NCI-H460 (cell line): ENCODE measurements at places on chromosomes 5 and 9.

DNA sequence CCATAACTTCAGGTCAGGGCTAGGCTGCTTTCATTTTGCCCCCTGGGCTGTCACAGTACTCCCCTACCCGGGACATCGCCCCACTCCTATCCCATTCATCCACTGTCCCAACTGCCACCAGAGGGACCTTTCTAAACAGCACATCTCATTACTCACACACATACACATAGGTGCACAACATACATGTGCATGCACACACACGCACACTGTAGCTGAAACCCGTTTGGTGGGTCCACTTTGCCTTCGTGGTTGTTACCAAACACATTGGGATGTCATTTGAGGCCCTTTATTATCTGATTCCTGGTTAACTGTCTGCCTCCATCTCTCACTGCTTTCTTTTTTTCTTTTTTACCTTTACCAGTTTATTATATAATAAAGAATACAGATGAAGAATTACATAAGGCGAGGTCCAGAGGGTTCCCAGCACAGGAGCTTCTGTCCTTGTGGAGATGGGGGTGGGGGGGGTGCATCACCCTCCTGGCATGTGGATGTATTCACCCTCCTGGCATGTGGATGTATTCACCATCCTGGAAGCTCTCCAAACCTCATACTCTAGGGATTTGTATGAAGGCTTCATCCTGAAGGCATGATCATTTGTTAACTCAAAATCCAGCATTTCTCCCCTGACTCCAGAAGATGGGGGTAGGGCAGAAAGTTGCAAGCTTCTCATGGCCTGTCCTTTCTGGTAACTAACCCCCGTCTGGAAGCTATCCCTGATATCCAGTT lies 186.0 kb downstream of the GOLPH3 start:
- no peak for DNase-seq

DNA sequence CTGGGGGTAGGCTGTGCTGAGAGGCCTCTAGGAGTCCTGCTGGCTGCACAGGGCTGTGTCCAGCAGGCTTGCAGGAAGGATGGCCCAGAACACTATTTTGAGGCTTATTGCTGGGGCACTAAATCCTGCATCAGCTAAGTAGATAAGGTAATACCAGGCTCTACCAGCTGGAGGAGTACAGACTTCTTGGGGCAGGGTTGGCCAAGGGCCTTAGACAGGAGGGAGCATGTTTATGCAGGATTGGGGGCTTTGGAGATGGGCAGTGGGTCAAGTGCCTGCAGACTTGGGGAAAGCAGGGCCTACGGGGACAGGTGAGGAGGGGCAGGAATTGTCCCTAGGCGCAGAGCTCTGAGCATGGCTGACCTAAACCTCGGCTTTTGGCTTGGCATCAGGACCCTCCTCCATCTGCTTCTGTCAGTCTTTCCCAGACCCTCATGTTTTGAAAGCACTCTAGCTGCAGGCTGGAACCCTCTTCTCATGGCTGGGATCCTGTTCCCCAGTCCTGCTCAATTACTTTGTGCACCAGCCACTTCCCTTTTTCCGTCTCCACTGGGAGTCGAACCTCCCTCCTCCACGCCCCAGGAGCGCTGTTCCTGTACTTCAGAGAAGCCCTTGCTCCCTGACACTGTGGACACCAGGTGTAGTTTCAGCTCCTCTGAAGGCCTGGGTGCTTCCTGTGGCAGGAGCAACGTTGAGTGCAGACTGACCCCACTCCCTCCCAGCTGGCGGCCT lies 61.0 kb upstream of the SPTLC1 start:
- no peak for DNase-seq

GRCh38 chr5:52077941-52078815 lies 694.9 kb downstream of the ISL1 start:
- no peak for DNase-seq

- no peak for DNase-seq
Observed at GRCh38 chr9:134968011-134968822, 50.5 kb upstream of the FCN1 start.

GRCh38 chr9:88724331-88724730 lies 189.4 kb downstream of the NXNL2 start:
- DNase-seq = no peak

DNA sequence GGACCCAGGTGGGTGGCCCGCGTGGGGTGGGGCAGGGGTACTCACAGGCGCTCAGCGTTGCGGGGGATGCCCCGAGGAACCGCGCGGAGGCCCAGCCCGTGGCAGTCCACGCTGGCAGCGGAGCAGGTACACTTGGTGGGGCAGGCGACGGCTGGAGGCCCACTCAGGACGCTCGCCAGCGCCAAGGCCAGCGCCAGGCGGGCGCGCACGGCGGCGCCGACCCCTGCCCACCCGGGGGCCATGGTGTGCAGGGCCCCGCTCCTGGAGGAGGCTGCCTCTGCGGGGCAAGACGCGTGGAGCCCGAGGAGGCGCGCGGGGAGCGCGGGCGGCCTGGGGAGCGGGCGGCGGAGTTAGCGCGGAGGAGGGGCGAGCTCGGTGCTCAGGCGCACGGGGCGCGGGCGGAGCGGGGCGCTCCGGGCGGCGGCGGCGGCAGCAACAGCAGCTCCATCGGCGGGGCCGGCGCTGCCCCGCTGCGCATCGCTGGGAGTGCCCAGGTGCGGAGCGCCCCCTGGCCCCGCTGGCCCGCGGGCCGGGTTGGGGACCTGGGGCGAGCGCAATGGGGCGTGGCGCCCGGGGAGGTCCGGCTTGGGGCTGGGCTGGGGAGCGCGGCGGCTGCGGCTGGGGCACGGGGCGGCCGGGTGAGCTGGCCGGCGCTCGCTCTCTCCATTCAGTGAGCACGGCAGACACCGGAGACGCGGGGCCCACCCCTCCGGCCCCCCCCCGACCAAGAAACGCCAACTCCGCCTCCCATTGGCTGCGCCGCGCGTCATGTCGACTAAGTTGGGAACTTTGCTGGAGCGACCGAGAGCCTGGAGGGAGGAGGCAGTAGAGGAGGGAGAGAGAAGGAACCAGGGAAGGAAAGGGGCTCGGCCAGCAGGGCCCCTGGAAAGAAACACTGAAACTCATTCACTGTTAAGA lies at the start of gene SLIT3:
Gene SLIT3 (minus strand): TSS at position 672 of the 918 bp plus-strand sequence. CDS start 430 bp downstream, at position 242.
- DNase-seq = no peak

DNA sequence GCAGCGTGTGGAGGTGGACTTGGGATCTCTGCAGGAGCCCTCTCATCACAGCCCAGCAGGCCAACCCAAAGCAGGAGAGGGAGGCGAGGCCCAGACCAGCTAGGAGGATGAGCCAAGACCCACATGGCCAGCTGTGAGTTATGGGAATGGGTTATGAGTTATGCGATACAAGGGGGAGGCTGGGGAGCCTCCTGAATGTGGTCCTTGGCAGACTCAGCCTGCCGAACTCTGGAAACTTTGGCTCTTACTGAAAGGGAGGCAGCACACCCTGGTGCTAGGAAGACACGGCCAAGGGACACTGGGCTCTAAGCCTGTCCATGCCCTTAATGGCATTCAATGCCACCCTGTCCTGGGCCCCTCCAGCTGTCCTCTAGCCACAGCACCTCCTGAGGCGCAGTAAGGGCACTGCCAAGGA lies 7.7 kb upstream of the VAV2 start:
- no peak for DNase-seq

GRCh38 chr9:129442803-129443511 lies 177.9 kb downstream of the C9orf50 start:
- DNase-seq = no peak

DNA sequence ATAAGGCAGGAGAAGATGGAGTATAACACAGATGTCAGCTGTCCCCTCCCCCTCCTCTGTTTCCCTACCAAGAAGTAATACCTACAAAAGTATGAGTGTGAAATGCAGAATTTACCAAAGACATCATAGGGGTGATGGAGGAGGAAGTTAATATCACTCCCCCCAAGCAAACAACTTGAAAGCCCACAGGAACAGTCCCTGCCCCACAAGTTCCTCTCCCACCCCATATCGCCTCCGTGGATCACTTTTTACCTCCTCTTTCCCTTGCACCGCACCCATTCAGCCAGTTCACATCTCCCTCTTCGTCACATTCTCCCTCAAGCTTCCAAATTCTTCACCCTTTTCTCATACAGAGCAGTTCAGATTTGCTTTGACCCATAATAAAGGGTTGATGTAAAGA lies 7.0 kb upstream of the SIL1 start:
- DNase-seq = no peak

DNA sequence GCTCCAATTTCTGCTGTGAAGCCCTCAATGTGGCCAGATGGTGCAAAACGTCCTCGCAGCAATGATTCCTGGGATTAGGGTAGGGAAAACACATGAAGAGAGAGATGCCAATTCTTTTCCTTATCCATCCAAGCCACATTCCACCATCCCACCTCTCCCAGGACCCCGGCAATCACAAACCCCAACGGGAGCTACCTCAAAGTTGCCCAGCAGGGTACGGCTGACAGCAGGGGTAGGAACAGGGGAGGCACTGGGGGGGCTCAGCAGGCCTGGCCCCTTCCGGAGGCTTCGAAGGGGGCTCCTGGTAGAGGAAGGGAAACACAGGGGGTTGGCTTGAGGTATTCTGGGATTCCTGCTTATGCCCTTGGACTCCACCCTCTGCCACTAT lies 3.4 kb upstream of the STOML2 start:
- no peak for DNase-seq
